ENCODE measurements at places on chromosomes 4 and X.

DNA sequence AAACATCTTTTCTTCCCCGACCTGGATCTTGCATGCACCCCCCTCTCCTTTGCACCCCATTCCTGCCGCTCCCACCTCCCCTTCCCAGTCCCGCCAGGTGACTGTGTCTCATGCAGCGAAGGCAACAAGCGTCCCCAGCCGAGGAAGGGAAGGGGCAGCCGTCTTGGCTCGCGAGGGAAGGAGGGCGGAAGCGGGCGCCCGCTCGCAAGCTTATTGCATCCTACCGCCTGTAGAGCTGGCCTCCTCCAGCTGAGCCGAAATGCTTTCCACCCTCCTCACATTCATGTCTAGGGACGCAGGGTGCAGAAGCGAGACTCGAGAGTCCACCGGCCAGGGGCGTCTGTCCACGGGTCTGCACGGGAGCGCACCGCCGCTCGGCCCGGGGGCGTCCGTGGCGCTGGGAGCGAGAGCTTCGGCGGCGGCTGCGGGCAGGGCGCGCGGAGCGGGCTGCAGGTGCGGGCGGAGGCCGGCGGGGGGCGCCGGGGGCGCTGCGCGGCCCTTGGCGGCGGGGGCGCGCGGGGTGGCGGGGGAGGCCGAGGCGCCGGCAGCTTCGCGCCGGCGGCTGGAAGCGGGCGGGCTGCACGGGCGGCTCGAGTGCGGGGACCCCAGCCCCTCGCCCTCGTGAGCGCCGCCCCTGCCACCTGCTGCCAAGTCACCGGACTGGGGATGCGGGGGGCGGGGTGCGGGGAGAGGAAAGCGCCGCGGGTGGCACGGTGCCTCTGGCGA is at the start of gene KCNIP4:
Gene KCNIP4, minus strand, starts transcription at position 426 of the 726 bp plus-strand sequence.
- no peak for ATAC-seq

DNA sequence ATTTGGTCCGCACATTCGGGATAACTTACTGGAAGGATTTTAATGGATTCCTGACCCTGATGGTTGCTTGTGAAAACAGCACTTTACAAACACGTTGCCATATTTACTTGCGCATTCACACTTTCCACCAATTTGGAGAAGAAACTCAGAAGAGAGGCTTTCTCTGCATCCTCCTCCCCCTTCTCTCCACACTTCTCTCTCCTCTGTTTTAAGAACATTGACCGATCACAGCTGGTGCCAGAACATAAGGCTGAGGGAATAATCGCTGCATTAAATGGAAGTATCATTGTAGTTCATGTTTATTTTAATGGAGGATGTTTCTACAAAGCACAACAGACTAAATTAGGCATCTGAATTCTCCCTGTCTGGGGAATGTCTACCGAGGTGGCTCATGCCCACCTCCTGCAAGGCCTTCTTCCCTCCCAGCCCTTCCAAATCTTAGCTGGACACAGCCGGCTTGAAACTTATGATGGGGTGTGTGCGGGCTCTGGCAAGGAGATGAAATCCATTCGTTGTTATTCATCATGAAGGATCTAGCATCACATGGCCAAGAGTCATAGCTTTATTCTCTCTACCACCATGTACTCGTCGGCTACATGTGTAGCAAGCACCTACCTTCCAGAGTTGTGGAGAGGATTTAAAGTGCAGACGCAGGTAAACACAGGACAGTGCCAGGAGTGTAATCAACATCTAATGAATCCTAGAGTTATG is 204.1 kb downstream of the LDB2 start:
- ATAC-seq, result no peak

GRCh38 chr4:7343081-7343655 is 91.6 kb downstream of the PSAPL1 start:
- no peak for ATAC-seq

GRCh38 chr4:177214935-177215334 is 94.7 kb upstream of the NEIL3 start:
- ATAC-seq, result peak; percentile 79

GRCh38 chrX:153736871-153737441 is 12.3 kb downstream of the ABCD1 start:
- ATAC-seq, result no peak

- peak; percentile 73 for ATAC-seq
Measured at GRCh38 chr4:53917729-53918128, 146.7 kb downstream of the CHIC2 start.

- ATAC-seq, result no peak
Measured at GRCh38 chr4:139934708-139935195, 219.2 kb downstream of the MAML3 start.

DNA sequence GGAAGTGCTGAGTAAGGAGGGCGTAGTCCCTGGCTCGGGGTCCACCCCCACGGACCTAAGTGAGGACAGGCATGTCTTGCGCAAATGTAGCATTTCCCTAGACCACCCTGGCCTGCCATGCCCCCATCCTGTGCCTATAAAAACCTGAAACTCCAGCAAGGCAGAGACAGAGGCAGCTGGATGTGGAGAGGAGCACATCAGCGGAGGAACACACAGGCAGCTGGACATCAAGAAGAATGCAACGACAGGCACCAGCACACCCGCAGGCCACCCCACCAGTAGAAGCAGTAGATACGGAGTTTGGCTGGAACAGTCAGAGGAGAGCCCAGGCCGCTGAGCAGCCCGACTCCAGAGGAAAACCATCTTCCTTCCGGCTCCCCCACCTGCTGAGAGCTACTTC is 345.9 kb downstream of the FSTL5 start:
- ATAC-seq, result no peak

GRCh38 chr4:73615613-73616012 is 4.6 kb downstream of the RASSF6 start:
- no peak for ATAC-seq

DNA sequence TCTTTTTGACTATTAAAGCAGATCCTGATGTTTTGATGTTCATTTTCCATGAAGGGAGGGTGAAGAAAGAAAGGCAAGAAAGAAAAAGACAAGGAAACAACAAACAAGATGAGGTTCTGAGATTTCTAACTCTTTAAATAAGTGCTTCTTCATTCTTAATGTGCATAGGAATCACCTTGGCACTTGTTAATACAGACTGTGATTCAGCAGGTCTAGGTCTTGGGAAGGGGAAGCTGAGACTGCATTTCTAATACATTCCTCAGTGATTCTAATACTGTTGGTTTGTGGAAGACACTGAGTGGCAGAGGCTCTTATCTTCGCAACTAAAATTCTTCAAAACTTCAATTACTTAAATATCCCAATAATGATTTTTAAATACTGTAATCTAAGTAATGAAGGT is 95.2 kb upstream of the NAP1L5 start:
- peak; percentile 7 for ATAC-seq

GRCh38 chrX:47264483-47265173 is 31.8 kb downstream of the USP11 start:
- ATAC-seq, result peak; percentile 91

DNA sequence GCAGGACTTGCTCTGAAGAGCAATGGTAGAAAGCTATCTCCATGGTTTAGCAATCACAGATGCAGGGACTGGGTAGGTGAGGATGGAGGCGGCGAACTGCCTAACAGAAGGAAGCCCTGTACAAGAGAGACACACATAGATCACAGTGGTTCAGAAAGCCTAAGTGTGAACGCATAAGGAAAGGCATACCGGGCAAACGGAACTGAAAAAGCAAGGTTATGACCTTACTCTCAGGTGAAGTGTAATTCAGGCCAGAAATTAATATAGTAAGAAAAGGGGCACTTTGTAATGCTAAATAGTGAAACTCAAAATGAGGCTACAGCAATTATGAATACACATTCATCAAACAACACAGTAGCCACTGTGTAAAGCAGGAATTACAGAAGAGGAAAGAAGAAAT is 126.6 kb downstream of the PALLD start:
- no peak for ATAC-seq

- ATAC-seq, result no peak
Measured at GRCh38 chr4:164613792-164614191, 140.1 kb upstream of the SMIM31 start.

GRCh38 chrX:10828036-10828435 is 207.7 kb upstream of the MID1 start:
- no peak for ATAC-seq

- no peak for ATAC-seq
Measured at GRCh38 chr4:183094393-183095198, 4.5 kb upstream of the WWC2 start.

GRCh38 chr4:76688619-76689144 is 209.3 kb downstream of the SOWAHB start:
- no peak for ATAC-seq

DNA sequence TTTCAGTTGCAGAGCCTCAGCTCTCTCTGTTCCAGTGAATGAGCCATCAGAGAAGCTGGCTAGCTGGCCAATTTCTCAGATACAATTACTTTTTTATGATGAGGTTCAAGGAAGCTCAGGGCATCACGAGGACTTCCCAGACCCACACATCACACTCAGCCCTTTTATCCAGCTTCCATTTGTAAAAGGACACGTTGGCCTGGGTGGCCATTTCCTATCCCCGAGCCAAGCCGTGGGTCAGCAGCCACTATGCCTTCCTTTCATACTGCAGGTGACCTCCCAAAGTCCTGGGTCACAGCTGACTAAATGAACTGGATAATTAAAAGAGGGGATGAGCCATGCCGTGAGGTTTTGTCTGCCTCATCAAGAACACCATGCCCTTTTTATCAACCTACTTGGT is 236.9 kb upstream of the PPARGC1A start:
- ATAC-seq, result no peak

GRCh38 chr4:124934916-124935315 is 222.4 kb upstream of the ANKRD50 start:
- ATAC-seq, result no peak

GRCh38 chrX:70916754-70917153 is 8.2 kb upstream of the TEX11 start:
- peak; percentile 35 for ATAC-seq

- ATAC-seq, result no peak
Measured at GRCh38 chr4:88104902-88105610, 53.4 kb downstream of the ABCG2 start.

GRCh38 chr4:108365551-108365950 is 196.8 kb upstream of the LEF1 start:
- ATAC-seq, result no peak

- ATAC-seq, result no peak
Measured at GRCh38 chrX:50705042-50705441, 109.0 kb downstream of the SHROOM4 start.

GRCh38 chrX:112784692-112785091 is 55.9 kb downstream of the AMOT start:
- no peak for ATAC-seq

- no peak for ATAC-seq
Measured at GRCh38 chr4:37070041-37070440, 174.5 kb upstream of the NWD2 start.

Measured in activated T-helper 17 cell treated with anti-CD3 and anti-CD28 coated beads, Interleukin-2, amount 50 U/mL, for 72 hours (primary cell).